H4 (cell line): ENCODE measurements at places on chromosomes 2 and 18. TPM values are rescaled to one million over a fixed set of nuclear protein-coding genes. Genes with fewer than 3 reads are reported as not detected.

- DNase-seq: no peak
Observed at GRCh38 chr2:162317058-162317742, 1.3 kb downstream of the IFIH1 start.

DNA sequence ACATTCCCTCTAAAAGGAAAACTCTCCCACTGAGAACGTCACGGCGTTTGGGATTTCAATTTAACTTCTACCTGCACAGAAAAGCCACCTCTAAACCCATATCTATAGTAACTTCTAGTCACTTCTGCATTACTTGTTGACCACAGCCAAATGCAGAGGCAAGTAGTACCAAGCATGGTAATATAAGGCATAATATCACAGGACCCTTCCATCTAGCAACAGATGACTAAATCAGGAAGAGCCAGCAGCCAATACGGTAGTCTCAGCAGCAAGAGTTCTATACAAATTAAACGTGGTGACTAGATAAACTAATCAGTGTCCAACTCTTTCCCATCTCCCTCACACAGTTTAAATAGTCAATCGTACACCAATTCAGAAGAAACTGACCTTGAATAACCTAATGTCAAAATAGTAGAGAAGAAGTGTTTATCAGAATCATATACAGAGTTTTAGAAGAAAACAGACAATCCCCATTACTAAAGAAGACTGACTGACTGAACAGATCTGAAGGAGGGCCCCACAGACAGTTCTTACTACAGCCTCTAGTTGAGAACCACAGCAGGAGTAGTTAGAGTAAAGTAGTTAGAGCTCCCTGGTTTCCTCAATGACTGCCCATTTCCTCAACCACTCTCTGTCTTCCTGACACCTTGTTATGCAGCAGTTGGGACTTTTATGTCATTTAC, 30.0 kb downstream of the MEMO1 start:
- DNase-seq: no peak

- DNase-seq: no peak
Observed at GRCh38 chr2:134178138-134178877, 75.6 kb upstream of the MGAT5 start.

DNA sequence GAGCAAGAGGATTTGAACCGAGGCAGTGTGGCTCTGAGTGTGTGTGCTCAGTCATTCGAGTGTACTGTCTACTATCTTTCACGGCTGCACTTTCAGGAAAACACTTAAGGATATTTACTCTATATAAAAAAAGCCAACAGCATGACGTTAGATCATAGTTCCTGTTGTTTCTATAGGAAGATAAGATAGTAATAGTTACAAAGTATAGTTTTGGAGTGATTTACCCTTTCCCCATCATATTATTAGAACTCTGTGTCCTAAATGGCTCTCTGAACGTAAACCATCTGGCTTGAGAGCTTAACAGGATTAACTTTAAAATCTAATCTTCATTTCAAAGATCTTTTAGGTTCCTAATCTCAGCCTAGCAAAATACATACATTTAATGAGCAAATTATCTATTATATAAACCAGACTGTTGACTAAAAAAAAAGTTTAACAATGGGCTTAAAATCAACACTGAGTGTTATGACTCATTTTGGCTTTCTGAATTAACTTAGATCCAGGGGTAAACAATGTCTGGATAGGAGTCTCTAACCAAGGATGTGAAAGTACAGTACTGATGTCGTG, 150.3 kb upstream of the DNMT3A start:
- peak; percentile 43 for DNase-seq

DNA sequence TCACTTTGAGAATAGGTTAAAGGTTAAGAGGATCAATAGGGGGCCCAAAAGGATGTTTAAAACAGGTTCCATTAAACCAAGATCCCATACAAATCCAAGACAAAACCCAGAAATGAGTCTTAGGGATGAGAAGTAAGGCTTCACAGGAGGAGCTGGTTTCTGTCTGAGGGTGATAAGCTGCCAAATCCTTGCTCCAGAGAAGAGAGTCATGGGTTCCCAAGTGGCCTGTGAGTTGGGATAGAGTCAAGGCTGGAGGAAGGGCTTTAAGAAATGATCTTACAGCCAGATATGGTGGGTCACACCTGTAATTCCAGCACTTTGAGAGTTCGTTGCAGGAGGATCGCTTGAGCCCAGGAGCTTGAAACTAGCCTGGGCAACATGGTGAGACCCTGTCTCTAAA, 40.2 kb upstream of the LCLAT1 start:
- DNase-seq: no peak

Gene CARF
- 3.9 and 5.0 TPM in 2 replicates for total RNA-seq
